Neural progenitor cell (in vitro differentiated cells): ENCODE measurements at places on chromosomes 16 and 17.

GRCh38 chr16:66578651-66579531, at the start of gene CMTM2:
CMTM2 (plus strand) TSS chr16:66579463; CDS start chr16:66579608, 145 bp downstream.
- no peak for DNase-seq

DNA sequence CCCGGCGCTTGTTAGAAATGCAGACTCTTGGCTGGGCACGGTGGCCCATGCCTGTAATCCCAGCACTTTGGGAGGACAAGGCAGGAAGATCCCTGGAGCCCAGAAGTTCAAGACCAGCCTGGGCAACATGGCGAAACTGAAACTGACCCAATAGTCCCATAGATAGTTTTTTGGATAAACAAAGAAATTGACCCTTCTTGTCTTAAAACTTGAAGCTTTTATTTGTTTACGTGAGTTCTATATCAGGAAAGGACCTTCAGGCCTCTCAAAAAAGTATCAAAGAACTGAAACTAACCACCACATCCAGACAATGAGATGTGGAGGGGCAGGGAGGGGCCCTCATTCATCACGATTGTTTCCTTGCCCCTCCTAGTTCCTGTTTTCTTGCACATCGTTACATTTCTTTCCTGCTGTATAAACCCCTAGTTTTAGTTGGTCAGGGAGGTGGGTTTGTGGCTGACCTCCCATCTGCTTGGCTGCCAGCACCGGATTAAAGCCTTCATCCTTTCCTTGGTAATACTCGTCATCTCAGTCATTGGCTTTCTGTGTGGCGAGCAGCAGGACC, 29.9 kb upstream of the PRM1 start:
- no peak for DNase-seq

DNA sequence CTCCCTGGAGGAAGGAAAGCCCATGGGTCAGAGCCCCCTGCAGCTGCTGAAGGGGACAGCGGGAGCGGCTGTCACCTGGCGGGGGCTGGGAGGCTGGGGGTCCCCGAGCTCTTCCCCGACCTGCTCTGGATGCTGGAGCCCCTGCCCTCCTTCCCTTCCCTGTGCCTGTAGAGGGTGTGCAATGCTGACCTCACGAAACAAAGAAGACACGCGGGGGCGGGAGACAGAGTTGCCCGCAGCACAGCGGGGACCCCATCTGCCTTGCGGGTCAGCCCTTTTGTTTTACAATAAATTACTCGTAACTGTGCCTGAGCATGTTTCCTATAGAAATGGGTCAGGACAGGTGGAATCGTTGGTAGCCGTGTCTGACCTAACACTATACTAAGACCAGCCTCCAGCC, 6.3 kb downstream of the SECTM1 start:
- peak; percentile 43 for DNase-seq

GRCh38 chr17:20313306-20313705, 154.0 kb downstream of the LGALS9B start:
- DNase-seq: no peak

GRCh38 chr17:60390186-60390585, 1.7 kb downstream of the USP32 start:
- no peak for DNase-seq

DNA sequence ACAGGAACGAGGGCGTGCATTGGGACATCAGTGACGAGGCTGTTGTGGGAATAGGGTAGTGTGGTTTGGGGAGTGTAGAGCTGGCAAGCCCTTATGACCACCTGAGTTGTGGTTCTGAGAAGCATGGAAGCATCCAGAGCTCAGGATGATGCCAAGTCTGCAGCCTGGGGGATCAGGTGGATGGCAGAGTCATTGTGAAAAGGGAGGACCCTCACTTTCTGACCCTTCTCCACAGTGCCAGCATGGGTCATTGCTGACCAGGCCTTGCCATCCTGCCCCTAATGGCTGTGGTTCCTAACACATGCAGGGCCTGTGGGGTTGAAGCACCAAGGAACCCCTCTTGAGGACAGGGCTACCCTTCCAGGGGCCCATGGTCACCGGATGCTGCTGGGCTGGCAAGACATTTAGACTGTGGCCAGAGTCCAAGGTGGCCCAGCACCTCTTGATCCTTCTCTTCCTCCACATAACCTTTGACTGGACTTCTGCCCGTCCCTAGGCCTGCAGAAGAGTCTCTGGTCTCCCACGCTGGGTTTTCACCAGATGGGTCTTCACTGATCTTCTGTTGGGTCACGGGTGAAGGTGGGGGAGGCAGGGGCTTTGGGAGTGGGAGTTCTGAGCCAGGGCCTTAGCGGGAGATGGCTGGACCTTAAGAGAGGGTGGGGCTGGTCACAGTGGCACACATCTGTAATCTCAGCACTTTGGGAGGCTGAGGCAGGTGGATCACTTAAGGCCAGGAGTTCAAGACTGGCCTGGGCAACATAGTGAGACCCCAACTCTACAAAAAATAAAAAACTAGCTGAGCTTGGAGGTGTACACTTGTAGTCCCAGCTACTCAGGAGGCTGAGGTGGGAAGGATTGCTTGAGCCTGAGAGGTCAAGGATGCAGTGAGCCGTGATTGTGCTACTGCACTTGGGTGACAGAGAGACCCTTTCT, 2.0 kb upstream of the PLA2G15 start:
- no peak for DNase-seq

- peak; percentile 90 for DNase-seq
Measured at GRCh38 chr16:10918294-10919002, 23.8 kb downstream of the DEXI start.

GRCh38 chr16:89917773-89918452, 749 bp upstream of the MC1R start:
- peak; percentile 56 for DNase-seq

DNA sequence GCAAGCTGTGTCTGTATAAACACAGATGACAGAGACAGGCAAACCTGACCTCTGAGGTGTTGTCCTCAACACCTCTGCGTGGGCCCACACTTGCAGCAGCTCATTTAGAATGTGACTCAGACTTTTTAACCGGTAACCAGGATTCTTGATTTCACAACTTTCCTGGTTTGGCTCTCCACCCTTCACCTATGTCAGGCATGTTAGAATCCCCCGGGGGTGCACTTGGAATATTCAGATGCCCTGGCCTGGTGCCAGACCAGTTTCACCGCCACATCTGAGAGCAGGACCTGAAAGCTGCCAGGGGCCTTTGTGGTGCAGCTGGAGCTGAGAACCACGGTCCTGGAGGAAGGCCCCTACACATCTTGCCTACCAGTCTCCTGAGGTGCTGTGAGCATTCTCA, 4.8 kb downstream of the DHODH start:
- no peak for DNase-seq

DNA sequence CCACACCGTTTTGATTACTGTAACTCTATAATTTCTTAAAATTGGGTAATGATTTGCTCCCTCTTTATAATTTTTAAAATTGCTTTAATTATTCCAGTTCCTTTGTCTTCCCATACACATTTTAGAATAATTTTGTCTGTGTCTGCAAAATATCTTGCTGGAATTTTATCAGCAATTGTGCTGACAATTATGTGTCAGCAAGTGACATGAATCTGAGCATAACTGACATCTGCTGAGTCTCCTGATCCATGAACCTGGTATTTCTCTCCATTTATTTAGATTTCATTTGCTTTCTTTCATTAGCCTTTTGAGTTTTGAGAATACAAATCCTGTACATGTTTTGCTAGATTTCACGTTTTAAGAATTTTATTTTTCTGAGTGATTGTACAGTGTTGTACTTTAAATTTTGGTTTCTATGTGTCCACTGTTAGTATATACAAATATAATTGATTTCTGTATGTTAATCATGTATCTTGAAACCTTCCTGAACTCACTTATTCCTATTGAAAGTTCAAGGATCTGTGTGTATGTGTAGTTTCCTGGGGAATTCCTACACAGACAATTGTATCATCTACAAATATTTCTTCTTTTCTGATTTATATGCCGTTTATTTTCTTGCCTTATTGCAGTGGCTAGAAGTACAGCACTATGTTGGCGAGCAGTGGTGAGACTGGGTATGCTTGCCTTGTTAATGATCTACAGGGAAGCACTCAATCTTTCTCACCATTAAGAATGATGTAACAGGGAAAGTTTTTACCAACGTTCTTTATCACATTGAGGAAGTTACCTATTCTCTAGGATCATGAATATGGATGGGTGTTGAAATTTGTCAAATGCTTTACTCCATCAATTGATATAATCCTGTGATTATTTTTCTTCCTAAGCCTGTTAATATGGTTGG, 45.2 kb downstream of the N4BP1 start:
- DNase-seq: no peak

GRCh38 chr17:46044989-46045388, 45.9 kb downstream of the STH start:
- no peak for DNase-seq

DNA sequence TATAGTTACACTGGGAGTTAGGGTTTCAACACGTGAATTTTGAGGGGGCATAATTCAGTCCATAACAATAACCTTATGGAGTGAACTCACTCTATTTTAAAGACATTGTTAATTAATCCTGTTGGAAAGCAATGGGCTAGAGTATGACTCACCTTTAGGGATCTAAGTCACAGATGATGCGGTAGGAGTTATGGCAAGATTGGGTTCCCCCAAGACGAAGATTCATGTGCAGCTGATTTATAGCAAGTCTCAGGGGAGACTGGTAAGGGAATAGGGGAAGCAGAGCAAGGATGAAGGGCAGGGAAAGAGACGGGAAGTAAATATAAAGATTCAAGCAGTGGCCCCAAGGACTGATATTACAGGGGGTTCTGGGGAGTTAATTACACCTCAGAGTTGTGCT, 159.6 kb upstream of the DNAH9 start:
- no peak for DNase-seq
